Activated B cell treated with CpG ODN at 0.5 μM for 24 hours (primary cell): ENCODE measurements at places on chromosomes 7 and 10. TPM values are rescaled to one million over a fixed set of nuclear protein-coding genes. Genes with fewer than 3 reads are reported as not detected.

GRCh38 chr7:92423710-92424131, 23.6 kb upstream of the GATAD1 start:
- no peak for DNase-seq

DNA sequence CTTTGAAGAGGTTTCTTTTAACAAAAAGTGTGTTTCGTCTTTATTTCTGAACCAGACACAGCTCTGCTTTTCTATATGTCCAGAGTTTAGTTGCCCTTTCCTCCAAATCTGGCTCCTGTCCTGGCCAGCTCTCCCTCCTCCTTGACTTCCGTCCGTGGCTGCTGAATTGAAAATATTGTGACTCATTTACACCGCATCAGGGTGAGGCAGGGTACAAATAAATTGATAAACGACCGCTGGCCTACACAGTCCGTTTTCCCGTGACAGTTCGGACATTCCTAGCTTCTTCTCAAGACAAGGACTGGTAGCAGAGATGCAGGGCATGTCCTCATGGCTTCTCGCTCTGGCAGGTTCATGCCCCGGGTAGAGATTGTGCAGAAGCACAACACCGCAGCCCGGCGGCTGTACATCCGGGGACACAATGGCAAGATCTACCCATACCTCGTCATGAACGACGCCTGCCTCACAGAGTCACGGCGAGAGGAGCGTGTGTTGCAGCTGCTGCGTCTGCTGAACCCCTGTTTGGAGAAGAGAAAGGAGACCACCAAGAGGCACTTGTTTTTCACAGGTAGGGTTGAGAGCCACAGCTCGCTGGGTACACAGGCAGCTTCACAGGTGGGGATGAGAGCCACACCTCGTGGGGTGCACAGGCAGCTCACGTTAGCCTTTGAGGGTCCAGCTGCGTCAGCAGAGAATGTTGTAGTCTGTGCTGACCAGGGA, 126.6 kb downstream of the TRRAP start:
- no peak for DNase-seq

DNA sequence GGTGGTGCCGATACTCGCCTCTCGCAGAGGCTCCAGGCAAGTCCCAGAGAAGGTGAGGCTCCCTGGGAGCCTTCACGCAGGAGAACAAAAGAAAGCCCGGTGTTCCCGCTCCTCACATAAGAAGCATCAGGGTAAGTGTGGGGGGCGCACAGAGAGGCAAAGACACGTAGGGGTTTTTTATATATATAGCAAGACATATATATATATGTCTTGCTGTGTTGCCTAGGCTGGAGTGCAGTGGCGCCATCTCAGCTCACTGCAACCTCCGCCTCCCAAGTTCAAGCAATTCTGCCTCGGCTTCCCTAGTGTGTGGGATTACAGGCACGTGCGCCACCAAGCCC, 61.3 kb downstream of the PDIA4 start:
- DNase-seq, result no peak

DNA sequence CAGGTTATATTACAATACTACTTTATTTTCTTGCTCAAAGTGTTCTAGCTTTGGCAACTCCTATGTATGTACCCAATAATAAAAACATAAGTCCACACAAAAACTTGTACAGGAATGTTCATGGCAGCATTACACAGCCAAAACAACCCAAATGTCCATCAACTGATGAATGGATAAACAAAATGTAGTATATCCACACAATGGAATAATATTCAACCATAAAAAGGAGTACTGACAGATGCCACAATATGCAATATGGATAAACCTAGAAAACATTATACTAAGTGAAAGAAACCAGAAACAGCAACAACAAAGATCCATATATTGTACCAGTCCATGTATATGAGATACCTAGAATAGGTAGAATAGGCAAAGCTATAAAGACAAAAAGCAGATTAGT, 21.0 kb downstream of the PPA1 start:
- no peak for DNase-seq

DNA sequence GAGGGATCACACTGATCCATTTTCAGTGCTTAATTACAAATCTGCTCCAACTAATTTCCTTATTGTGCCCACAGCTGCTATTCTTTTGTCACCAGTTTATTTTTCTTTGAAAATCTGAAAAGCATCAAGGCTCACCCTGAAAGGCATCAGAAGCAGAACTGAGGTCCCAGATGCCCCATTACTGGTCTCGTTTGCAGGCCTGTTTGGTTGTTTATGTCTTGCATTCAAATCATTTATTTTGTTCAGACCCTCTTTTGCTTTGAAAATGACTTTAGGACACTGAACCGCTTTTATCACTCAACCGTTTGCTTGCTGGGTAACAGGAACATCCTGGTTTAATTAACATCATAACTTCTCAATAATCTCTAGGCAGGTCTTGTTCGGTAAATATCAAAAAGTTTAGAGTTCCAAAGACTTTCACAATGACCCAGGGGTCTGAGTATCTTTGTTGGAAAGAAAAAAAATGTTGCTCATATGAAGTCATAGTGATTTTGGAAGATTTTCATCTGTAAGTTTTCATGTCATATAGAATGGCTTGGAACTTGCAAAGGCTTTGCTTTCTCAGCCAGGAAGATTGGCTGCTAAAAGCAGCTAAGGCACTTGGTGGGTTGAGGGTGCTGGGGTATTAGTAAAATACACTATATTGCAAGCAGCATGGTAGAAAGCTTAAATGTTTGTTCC, 398.3 kb upstream of the NPVF start:
- DNase-seq, result no peak

DNA sequence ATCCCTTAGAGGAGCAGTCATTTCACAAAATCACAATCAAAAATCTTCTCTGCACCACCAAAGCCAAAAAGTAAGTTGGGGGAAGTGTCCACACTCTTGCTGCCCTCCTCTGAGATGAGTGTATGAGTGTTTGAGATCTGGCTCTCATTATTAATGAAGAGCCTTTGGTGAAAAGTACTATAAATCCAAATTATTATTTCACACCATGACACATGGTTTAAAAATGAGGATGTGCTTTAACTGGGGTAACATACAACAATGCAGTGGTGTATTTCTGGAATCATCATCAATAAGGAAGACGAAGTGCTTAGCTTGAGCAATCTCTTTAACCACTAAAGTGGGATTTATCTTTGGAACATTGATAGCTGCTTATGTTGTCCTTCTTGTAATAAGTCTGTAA, 114.2 kb upstream of the ADAM12 start:
- no peak for DNase-seq

DNA sequence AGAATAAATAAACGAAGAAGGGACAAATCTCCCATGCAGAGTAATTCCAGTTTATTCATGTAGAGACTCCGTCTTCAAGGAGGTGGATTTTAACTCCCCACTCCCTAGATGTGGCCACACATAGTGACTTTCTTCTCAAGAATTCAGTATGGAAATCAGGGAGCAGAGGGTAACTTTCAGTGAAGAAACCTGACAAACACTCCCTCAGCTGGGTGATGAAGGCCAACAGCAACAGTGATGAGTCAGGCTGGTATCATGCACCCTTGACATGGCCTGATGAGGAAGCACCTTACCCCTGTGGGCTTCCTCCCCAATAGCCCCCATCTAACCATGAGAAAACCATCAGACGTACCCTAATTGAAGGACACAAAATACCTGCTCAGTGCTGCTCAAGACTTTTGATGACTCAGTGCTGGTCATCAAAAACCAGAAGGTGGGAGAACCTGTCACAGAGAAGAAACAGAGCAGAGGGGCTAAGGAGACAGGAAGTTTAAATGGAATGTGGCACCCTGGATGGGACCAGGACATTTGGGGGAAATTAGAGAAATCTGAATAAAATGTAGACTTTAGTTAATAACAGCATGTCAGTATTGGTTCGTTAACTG, 50.6 kb downstream of the ADAMTS14 start:
- no peak for DNase-seq

- DNase-seq, result no peak
Observed at GRCh38 chr7:155701972-155702544, 57.6 kb downstream of the RBM33 start.

- no peak for DNase-seq
Observed at GRCh38 chr10:55065185-55065584, 264.2 kb upstream of the PCDH15 start.

DNA sequence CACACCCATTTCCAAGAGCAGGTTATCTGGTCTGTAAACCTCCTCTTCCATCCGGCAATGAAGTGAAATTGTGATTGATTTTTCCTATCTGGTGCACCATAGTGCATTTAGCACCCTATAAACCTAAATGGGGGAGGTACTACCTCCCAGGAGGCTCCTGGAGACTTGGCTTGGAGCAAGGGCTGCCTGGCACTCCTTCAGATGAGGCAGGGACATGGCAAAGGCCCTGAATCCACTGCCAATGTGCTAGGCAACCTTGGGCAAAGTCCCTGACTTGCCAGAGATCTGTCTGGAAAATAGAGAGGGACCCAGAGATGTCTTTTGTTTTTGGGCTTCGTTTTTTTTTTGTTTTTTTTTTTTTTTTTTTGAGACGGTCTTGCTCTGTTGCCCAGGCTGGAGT, 6.7 kb upstream of the GRID1 start:
- DNase-seq, result no peak

- DNase-seq, result no peak
Observed at GRCh38 chr7:24601600-24601999, 28.3 kb downstream of the PALS2 start.

GRCh38 chr10:13706604-13707003, 119.8 kb downstream of the PRPF18 start:
- no peak for DNase-seq

GRCh38 chr10:119428789-119429188, 113.7 kb downstream of the RGS10 start:
- no peak for DNase-seq

DNA sequence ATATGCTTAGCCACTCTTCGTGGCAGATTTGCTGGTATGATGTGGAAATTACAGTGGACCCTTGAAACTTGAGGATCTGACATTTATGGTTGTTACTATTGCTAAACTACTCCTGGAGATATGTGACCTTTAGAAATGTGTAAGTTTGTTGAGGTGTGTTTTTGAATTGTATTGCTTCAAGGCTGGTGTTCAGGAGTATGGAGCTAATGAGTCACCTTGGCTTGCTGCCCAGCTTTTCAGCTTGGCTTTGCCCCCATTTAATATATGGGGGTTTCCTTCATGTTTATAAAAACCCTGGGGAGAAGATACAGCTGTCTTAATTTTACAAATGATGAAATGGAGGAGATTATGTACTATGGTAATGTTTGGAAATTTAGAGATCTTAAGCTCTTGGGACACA, 11.6 kb downstream of the HBP1 start:
- no peak for DNase-seq

- no peak for DNase-seq
Observed at GRCh38 chr7:139827042-139827441, 2.0 kb upstream of the TBXAS1 start.

GRCh38 chr10:114389426-114389825, 14.9 kb downstream of the AFAP1L2 start:
- DNase-seq, result no peak

- DNase-seq, result no peak
Observed at GRCh38 chr7:158458096-158458495, 129.5 kb downstream of the PTPRN2 start.

DNA sequence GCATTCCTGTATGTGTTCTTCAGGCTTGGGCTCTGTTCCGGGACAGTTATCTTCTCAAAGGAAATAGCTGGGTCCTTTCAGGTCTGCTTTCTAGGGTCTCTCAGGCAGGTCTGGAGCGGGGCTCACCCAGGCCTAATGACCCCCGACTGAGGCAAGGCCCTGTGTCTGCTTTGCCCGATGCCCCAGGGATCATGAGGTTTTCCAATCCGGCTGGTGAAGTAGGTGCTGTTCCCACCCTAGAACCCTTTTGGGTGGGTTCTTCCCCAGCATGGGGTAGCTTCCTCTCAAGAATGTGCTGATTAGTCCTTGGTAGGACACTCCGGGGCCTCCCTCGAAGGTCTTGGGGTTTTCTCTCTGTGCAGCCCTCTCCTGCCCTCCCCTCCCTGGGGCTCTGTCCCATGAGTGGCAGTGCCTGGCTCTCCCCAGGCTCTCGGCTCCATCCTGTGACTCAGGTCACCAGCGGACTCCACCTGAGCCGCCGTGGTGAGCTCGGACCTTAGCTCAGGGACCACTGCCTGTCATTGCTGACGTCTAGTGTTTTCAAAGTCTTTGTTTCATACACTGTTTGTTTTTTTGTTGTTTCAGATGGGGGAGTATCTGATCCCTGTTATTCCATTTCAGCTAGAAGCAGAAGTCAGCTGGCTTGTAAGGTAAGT, 71.0 kb upstream of the NKX6-2 start:
- peak; percentile 9 for DNase-seq

GRCh38 chr10:105041956-105042355, 400.9 kb downstream of the SORCS3 start:
- no peak for DNase-seq

GRCh38 chr7:99594948-99595745, 2.9 kb upstream of the TMEM225B start:
- DNase-seq, result no peak

GRCh38 chr10:123147635-123148413, at the start of gene HMX2:
HMX2 (plus strand) TSS chr10:123148136; CDS start chr10:123148379, 243 bp downstream.
- DNase-seq, result peak; percentile 24

GRCh38 chr10:15558136-15558535, 161.6 kb downstream of the ITGA8 start:
- no peak for DNase-seq

DNA sequence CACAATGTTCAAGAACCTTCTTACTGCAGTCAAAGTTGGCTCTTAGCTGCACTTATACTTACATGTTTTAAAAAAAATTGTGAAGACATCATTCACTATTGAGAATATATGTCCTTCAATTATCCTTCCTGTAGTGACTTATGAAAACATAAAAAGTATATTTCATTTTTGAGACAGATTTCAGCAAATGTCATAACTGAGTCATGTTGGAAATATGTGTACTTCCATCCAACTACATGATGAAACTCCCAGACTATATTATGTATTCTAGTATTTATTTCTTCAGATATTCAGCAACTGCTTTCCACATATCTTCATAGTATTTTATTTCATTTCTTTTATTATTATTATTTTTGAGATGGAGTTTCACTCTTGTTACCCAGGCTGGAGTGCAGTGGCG, 160.2 kb downstream of the ARHGAP12 start:
- no peak for DNase-seq

Gene STX1A
- total RNA-seq, result 1.8 and 2.1 TPM in 2 replicates

Gene BMS1
- total RNA-seq, result 24.6 and 25.1 TPM in 2 replicates

Gene CALHM1
- total RNA-seq, result 0.40 and 0.42 TPM in 2 replicates

Gene DENND2A
- not detected in 2 replicates for total RNA-seq

Gene CPN1
- total RNA-seq, result not detected in 2 replicates

Gene NPSR1
- total RNA-seq, result not detected in 2 replicates

Gene ARMH3
- total RNA-seq, result 26.8 and 35.4 TPM in 2 replicates
